Activated CD4-positive, alpha-beta T cell treated with anti-CD3 and anti-CD28 coated beads, Interleukin-2, amount 10 ng/mL, durations not matched to agents 7 days and 5 days (primary cell): ENCODE measurements at places on chromosomes 11 and 22.

- peak; percentile 76 for DNase-seq
These were observed 2.0 kb upstream of the LMO2 start for GRCh38 chr11:33893711-33894397.

GRCh38 chr11:19183646-19184045 is 18.1 kb downstream of the CSRP3 start:
- no peak for DNase-seq

DNA sequence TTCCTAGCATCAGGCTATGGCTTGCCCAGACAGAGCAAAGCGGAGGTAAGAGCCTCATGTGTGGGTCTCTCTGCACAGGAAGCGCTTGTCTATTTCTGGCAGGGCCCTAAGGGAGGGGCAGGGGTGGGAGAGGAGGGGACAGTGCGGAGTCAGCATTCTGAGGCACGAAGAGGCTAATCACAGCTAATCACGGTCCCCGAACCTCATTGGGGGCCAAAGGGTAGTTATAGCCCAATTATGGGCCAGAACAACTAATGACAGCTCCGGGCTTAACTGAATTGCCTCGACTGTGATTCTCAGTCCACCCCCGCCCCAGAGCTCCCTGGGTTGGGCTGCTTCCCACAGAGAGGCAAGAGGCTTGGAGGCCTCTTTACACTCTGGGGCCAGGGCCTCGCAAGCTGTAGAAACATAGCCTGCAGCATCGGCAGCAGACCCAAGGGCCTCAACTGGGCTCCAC is 72.7 kb upstream of the PRDM11 start:
- no peak for DNase-seq

DNA sequence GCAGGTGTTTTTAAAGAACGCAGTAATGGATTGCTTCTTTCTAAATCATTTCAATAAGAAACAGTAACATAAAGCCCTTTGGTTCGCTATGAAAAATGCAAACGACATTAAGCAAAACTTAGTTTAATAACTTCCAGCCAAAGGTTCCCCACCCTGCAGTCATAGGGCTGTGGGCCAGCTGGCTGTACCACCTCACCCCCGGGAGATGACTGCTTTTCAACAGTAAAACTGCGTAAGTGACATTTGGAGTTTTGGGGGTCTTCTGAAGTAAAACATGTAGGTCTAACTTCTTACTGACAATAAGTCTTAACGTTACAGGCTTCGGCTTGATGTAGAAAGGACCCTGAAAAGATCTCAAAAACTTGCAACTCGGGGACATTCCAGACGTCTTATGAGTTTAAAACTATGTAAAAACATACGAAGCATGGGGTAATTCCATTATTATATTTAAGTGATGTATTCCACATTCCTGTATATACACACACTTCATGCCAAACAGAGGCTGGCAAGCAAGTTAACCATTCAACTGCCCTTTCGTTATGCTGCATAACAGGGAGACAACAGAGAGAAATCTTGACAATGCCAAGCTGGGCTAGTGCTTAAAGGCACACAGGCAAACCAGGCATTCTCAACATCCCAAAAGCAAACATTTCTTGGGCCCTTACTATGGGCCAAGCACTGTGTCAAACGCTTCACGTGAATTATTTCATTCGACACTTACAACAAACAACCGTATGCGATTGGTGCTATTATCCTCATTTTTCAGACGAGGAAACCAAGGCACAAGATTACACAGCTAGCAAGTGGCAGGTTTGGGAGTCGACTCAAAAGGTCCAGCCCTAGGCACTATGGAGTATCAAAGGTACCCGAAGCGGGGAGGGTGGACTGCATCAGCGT is 1.2 kb downstream of the MRTFA start:
- DNase-seq: no peak

GRCh38 chr22:48057116-48057835 is 1294.8 kb downstream of the TBC1D22A start:
- DNase-seq: no peak

GRCh38 chr22:19466126-19466716 is 12.8 kb downstream of the UFD1 start:
- DNase-seq: no peak

- no peak for DNase-seq
These were observed 122.7 kb upstream of the FAT3 start for GRCh38 chr11:92101920-92102319.

DNA sequence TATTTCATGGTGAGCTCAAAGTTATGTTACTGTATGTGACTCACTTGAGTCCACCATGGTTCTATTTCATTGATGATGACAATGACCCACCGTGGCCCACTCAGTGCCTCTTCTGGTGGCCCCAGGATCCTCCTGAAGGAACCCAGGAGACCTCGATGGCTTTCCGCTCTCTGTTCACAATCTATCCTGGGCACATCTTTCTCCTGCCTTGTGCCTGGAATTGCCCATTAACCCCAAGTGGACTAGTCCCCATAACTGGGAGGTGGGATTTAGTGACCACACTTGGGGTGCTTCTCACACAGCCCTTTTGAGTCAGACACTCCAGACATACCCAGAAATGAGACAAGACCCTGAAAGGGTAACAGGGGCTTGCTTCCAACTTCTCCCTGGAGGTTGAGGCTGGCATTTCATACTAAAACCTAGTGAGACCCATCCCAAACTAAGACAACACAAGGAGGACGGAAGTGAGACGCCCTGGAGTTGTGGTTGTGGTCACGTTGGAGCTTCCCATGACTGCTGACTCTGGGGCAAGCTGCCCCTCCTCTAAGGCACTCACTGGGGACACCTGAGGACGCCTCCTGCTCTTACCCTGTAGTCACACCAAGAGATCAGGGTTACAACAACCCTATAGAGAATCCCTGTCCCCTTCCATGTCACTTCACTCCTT is 22.1 kb downstream of the IGLL5 start:
- DNase-seq: no peak

DNA sequence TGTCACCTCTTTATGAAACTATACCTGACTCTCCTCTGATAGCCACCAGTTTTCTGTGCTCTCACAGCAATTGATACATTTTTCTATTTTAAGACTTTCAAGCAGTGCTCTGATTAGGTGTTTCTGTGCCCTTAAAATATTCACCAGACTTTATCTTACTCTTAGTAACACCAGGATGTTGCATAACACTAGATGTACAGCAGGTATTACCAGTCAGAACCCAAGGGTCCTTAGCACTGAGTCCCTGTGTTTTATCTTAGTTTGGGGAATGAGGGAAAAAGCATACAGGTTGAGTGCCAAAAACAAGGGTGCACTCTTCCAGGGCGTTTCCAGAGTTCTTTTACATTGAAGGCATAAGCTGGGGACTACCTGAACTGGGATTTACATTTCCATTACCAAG is 51.4 kb downstream of the COPB1 start:
- no peak for DNase-seq

- DNase-seq: peak; percentile 70
These were observed 31.6 kb downstream of the EIF3F start for GRCh38 chr11:8018484-8019313.

DNA sequence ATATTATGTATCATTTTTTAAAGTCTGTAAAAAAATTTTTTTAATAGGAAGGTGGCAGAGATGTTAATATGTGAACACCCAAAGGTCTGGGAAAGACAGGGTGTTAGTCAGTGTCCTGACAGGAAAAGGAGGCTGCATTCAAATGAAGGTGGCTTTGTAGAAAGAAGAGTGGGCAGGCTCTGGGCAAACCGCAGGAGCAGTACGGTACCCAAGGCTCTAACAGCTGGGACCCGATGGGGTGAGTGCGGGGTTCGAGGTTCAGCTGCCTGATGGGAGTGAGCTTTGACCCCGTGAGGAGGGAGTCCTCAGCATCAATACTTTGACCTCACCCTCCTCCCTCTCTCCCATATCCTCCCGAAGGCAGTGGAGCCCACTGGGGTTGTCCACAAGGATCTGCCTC is 142.5 kb downstream of the C11orf91 start:
- no peak for DNase-seq

DNA sequence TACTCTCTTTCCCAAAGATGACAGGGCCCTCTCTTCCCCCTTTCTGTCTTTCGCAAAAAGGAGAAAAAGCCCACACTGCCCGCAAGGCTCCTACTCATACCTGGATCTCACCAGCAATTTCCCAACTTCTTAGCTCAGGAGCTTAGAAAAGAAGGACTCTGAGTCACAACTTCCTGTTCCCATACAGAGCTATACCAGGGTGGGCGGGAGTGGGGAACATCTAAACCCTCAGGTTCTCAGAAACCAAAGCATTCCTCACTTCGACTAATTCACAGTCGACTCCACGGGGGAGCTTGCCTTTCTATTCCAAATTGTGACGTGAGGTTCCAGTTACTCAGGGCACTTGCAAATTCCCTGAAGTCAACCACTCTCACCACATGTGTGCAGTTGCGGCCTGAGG is 61.9 kb downstream of the MTNR1B start:
- no peak for DNase-seq

DNA sequence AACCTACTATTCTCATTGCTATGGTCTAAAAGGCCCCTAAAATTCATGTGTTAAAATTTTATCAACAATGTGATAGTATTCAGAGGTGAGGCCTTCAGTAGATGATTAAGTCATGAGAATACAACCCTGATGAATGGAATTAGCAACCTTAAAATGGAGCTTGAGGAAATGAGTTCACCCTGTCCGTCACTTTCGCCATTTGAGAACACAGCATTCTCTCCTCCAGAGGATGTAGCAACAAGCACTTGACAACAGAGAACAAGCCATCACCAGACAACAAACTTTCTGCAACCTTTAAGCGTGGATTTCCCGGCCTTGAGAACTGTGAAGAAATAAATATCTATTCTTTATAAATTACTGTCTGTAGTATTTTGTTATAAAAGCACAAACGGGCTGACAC is 197.0 kb downstream of the SBF2 start:
- DNase-seq: no peak

DNA sequence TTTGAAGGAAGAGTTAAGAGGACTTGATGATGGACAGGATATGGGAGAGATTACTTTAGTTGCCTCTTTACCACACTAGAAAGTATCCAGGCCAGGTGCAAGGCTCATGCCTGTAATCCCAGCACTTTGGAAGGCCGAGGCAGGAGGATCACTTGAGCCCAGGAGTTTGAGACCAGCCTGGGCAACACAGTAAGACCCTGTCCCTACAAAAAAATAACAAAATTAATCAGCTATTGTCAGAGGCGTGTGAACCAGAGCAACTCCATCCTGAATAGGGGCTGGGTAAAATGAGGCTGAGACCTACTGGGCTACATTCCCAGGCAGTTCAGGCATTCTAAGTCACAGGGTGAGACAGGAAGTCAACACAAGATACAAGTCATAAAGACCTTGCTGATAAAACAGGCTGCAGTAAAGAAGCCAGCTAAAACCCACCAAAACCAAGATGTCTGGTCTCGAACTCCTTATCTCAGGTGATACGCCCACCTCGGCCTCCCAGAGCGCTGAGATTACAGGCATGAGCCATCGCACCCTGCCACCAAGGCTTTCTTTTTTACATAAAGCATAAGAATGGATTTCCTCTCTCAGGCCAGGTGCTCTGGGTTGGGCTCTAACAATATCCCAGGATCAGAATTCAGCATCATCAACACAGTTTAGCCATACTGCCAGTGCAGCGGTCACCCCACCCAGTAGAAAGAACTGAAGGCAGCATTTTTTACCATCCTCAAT is 17.8 kb downstream of the PI4KA start:
- DNase-seq: no peak

- DNase-seq: no peak
These were observed 390.0 kb downstream of the NTM start for GRCh38 chr11:131760091-131761061.

DNA sequence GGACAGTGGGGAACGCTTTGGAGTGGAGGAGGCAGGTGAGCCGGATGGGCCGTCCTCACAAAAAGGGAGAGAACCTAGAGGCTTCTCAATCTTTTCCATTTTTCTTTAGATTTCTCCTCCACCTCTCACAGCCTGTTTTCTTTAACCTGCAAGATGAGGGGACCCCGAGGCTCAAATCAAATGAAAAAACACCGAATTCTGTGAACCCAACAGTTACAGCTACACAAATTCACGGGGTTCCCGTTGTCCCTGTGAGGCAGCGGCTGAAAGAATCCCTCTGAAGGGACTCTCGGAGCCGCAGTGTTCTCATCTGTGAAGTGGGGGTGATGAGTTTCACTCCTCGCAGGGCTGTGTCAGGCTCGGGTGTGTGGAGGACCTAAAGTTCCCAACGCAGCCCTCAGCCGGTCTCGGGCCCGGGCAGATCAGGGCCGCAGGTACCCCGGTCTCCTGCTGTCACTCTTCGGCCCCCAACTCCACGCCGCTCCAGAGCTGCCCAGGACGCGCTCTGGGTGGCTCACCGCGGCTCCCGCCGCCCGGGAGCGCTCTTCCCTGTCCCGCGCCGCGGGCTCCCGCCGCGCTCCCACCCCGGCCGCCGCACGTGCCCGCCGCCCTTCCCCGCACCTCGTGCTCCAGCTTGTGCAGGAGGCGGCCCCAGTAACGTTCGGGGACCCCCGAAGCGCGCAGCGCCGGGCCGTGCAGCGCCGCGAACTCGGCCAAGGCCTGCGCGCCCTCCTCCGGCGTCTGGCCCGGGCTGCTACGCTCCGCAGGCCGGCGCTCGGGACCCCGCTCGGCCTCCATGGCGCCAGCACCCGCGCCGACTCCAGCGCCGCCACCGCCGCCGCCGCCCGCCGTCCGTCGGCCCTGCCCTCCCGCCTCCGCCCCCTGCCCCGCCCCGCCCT is at the start of gene TTLL12:
Gene TTLL12, minus strand, starts transcription at position 863 of the 899 bp plus-strand sequence. Its CDS starts 65 bp downstream, at position 798.
- peak; percentile 51 for DNase-seq

GRCh38 chr11:6061475-6061874 is 30.9 kb upstream of the OR56A1 start:
- no peak for DNase-seq

GRCh38 chr22:33757041-33757801 is 163.1 kb downstream of the LARGE1 start:
- no peak for DNase-seq

GRCh38 chr11:1732418-1733008 is 17.9 kb downstream of the IFITM10 start:
- no peak for DNase-seq

DNA sequence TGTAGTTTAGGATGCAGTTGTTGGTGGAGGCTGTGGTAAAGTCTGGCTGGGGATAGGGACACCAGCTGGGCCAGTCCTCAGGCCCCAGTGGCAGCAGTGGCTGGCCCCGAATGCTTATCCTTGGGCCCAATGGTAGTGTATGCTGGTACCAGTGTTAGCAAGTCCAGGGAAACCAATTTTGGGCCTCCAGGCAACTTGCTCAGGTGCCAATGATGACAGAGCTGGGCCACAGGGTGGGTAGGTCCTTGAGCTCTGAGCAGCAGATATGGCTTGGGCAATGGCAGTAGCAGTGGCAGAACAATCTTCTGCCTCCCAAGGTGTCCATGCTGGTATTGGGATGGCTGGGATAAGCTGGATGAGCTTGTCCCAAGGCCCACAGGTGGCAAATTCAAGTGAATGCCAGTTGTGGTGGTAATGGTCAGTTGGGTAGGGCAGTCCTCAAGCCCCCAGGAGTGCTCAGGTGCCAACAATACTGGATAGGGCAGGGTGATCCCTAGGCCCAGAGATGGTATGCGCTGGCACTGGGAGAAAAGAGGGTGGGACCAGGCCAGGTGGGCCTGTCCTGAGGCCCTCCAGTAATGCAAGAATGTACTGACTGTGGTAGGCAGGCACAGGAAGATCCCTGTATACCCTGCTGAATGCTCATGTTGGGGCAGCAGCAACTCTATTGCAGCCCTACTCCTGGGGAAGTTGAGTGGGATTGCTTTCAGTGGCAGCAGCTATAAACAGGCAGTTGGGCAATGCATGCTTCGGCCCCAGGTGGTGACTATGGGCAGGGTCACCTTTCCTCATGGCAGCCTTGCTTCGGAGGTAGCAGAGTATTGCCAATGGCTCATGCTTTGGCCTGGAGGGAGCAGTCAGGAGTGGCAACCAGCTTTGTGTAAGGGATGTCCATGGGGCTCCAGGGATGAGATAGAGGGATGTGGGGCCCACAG is 54.7 kb downstream of the KCNQ1OT1 start:
- DNase-seq: no peak
